Endothelial cell (in vitro differentiated cells): ENCODE measurements at places on chromosomes 2 and 18. TPM values are rescaled to one million over a fixed set of nuclear protein-coding genes. Genes with fewer than 3 reads are reported as not detected.

DNA sequence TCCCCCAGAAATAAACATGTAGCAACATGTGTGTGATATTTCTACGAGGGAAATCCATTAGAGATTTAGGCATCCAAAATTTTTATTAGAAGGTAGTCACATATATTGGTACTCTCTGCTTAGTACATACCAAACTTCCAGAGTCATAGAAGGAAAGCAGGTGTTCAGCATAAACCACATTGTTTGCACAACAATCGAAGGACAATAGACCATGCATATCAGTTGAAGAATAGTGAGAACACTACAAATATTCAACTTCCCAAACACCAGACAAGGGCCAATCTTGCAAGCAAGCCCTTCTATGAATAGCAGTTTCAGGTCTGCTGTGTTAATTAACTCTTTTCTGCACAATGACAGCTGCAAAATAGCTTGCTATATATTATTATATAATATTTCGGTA lies 702.2 kb downstream of the ERBB4 start:
- no peak for DNase-seq
- H3K4me3 ChIP-seq: no peak overlapping the region
- peaks cover 2% of the 10 kb centered on the region for H3K4me1 ChIP-seq

GRCh38 chr2:60500861-60501260 lies 52.6 kb downstream of the BCL11A start:
- H3K27ac ChIP-seq: no peak overlapping the region
- no peak for DNase-seq
- H3K27me3 ChIP-seq: peaks cover 1% of the 10 kb centered on the region
- H3K36me3 ChIP-seq: peaks cover 4% of the 10 kb centered on the region
- H3K4me3 ChIP-seq: no peak overlapping the region

RBFA gene
- total RNA-seq: 25.6 TPM

B3GNT2 gene
- 53.1 TPM for total RNA-seq

DNA sequence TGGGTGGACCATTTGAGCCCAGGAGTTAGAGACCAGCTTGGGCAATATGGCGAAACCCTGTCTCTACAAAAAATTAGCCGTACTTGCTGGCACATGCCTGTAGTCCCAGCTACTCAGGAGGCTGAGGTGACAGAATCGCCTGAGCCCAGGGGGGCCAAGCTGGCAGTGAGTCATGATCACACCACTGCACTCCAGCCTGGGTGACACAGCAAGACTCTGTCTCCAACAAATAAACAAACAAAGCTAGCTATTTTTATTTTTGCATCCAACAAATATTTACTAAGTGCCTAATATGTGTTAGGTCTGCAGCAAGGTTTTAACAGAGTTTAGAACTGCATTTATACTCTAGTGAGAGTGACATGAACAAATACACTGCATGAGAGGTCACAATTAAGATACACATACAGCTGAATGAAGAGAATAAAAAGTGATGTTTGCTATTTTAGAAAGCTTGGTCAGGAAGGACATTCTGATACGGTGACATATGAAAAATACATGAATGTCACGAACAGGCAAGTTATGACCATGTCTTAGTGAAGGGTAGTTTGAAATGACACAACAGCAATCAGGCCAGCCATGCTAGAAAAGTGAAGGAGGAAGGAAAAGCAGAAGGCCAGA lies 83.2 kb upstream of the FRZB start:
- DNase-seq: no peak
- peaks cover 8% of the 10 kb centered on the region for H3K4me1 ChIP-seq
- H3K27me3 ChIP-seq: no peaks in the 10 kb centered on the region
- H3K36me3 ChIP-seq: peaks cover 23% of the 10 kb centered on the region

DNA sequence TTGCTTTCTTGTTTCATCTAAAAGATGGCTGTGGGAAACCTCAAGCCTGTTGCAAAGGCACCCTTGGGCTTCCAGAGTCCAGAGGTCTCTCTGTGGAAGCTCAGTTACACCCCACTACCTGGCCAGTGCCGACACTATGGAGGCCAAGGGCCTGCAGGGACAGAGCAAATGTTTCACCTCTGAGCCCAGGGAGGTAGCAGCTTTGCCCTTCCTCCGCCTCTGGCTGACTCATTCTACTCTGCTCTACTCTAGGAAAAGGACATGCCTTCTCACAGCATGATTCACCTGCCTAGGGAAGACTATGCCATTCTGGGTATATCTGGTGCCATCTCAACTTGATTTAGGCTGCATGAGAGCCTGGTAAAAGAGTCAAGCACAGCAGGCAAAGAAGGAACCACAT lies 12.2 kb downstream of the MYOM1 start:
- H3K4me1 ChIP-seq: no peaks in the 10 kb centered on the region
- H3K36me3 ChIP-seq: no peaks in the 10 kb centered on the region
- DNase-seq: no peak
- no peak overlapping the region for H3K4me3 ChIP-seq
- H3K27ac ChIP-seq: no peak overlapping the region

GRCh38 chr18:63820694-63821093 lies 45.5 kb downstream of the SERPINB7 start:
- H3K4me1 ChIP-seq: no peaks in the 10 kb centered on the region
- no peak overlapping the region for H3K4me3 ChIP-seq
- H3K36me3 ChIP-seq: no peaks in the 10 kb centered on the region
- no peaks in the 10 kb centered on the region for H3K27me3 ChIP-seq
- H3K27ac ChIP-seq: no peak overlapping the region
- no peak for DNase-seq

- no peak overlapping the region for H3K4me3 ChIP-seq
- H3K27me3 ChIP-seq: peaks cover 1% of the 10 kb centered on the region
- DNase-seq: no peak
- peaks cover 6% of the 10 kb centered on the region for H3K4me1 ChIP-seq
- H3K27ac ChIP-seq: peak overlapping the region; percentile 48
Measured at GRCh38 chr2:69376403-69376802, 10.6 kb downstream of the GFPT1 start.

- peaks cover 58% of the 10 kb centered on the region for H3K4me1 ChIP-seq
- peaks cover 12% of the 10 kb centered on the region for H3K36me3 ChIP-seq
- peak overlapping the region; percentile 97 for H3K4me3 ChIP-seq
- H3K27me3 ChIP-seq: peaks cover 23% of the 10 kb centered on the region
- peak overlapping the region; percentile 98 for H3K27ac ChIP-seq
Measured at GRCh38 chr18:3262234-3263131, 550 bp downstream of the MYL12B start.

REG3G gene
- not detected for total RNA-seq

GRCh38 chr2:147364597-147364996 lies 480.2 kb upstream of the ACVR2A start:
- no peak overlapping the region for H3K27ac ChIP-seq
- H3K4me3 ChIP-seq: no peak overlapping the region
- H3K36me3 ChIP-seq: no peaks in the 10 kb centered on the region

DNA sequence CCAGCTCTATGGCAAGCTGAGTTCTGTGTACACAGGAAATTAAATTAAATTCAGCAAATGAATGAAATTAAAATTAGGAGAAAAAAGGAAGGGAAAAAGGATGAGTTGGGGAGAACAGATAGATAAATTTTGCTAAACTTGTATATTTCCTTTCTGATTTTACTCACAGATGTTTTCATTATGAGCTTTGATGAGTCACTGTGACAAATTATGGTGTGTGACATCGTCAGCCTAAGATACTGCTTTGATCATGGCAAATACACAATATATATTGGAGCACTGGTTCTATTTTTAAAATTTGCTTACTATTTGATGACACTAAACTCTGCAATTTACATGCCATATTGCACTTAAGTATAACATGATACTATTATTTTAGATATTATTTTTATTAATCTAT lies 464.6 kb upstream of the SPHKAP start:
- H3K36me3 ChIP-seq: no peaks in the 10 kb centered on the region
- no peaks in the 10 kb centered on the region for H3K4me1 ChIP-seq
- H3K27me3 ChIP-seq: no peaks in the 10 kb centered on the region
- H3K4me3 ChIP-seq: no peak overlapping the region

YIPF4 gene
- 58.0 TPM for total RNA-seq

GRCh38 chr2:239465017-239466001 lies 64.5 kb upstream of the HDAC4 start:
- H3K36me3 ChIP-seq: peaks cover 1% of the 10 kb centered on the region
- H3K4me1 ChIP-seq: no peaks in the 10 kb centered on the region
- peaks cover 7% of the 10 kb centered on the region for H3K27me3 ChIP-seq
- no peak overlapping the region for H3K27ac ChIP-seq

GRCh38 chr2:28662044-28662443 lies 89.6 kb upstream of the PPP1CB start:
- peaks cover 8% of the 10 kb centered on the region for H3K27me3 ChIP-seq
- H3K4me1 ChIP-seq: no peaks in the 10 kb centered on the region
- H3K36me3 ChIP-seq: peaks cover 4% of the 10 kb centered on the region
- H3K27ac ChIP-seq: no peak overlapping the region
- no peak overlapping the region for H3K4me3 ChIP-seq
- no peak for DNase-seq

PSMA8 gene
- total RNA-seq: not detected

DNA sequence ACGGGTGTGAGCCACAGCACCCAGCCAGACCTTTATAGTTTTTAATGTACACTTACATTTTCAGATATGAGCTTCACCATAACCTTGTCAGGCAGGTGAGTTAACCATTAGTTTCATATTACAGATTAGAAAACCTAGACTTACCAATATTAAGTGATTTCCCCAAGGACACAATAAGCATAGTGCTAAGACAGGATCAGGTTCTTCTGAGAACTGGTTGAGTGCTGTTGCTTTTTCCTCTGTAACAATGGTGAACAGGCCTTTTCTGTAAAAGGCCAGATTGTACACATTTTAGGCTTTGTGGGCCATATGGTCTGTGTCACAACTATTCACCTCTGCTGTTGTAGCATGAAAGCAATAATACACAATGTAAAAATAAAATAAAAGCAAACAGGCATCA lies 332.0 kb downstream of the PIK3C3 start:
- no peaks in the 10 kb centered on the region for H3K4me1 ChIP-seq
- H3K36me3 ChIP-seq: no peaks in the 10 kb centered on the region
- no peak overlapping the region for H3K27ac ChIP-seq

SDC1 gene
- 3.6 TPM for total RNA-seq

PRSS56 gene
- total RNA-seq: not detected

GRCh38 chr2:168480825-168481585 lies 24.9 kb downstream of the CERS6 start:
- peaks cover 2% of the 10 kb centered on the region for H3K27me3 ChIP-seq
- H3K36me3 ChIP-seq: no peaks in the 10 kb centered on the region
- no peak for DNase-seq
- H3K27ac ChIP-seq: no peak overlapping the region
- no peak overlapping the region for H3K4me3 ChIP-seq
- H3K4me1 ChIP-seq: peaks cover 32% of the 10 kb centered on the region

DNA sequence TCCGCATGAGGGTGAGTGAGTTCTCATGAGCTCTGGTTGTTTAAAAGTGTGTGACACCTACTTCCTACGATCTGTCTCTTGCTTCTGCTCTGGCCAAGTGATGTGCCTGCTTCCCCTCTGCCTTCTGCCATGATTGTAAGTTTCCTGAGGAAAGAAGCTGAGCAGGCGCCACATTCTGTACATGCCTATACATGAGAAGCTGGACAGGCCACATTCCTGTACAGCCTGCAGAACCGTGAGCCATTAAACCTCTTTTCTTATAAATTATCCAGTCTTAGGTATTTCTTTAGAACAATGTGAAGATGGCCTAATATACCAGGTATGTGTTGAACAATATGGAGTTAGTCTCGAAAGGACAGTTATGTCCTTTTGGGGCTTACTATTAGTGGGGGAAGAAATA lies 281.0 kb downstream of the ALK start:
- H3K27me3 ChIP-seq: no peaks in the 10 kb centered on the region
- H3K4me3 ChIP-seq: no peak overlapping the region

DNA sequence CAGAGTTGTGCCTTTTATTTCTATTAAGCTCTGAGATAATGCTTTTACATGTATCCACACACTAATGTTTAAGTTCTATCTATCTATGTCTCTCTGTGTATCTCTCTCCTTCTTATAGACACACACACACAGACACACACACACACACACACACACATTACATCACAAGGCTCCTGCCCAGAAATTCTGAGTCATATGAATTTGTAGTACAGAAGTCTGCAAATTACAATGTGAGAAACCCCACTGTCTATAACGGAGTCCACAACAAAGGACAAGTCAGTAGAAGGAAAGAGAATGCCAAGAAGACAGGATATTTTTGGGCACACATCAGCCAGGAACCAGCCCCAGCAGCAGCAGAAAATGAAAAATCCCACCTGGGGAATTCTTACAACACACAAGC lies 142.4 kb downstream of the EN1 start:
- H3K36me3 ChIP-seq: peaks cover 1% of the 10 kb centered on the region
- DNase-seq: no peak
- H3K4me1 ChIP-seq: no peaks in the 10 kb centered on the region
- no peak overlapping the region for H3K27ac ChIP-seq
- H3K27me3 ChIP-seq: peaks cover 2% of the 10 kb centered on the region

CCDC85A gene
- 16.4 TPM for total RNA-seq

DNA sequence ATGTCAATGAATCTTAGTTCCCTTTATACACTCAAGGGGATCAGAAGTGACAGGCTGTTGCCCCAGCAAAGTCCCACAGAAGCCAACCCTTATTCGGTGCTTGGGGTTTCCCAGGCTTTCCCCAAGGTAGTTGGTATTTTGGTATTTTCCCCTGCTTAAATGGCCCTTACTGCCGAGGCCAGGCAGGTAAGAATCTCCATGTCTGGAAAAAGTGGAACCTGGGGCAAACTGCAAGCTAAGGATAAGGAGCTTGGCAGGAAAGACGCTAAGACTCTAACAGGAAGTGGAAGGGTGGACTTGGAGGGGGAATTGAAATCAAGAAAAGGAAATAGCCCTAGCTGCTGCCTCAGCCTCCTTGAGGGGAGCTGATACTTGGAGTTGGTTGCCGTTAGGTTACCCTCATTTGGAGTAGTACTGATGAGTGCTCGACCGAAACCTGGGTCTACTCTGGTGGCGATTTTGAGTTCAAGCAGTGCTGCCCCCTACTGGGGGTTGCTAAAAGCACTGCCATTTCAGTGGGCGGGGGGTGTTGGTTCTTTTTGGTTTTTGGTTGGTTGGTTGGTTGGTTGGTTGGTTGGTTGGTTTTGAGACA lies 3.3 kb upstream of the GPBAR1 start:
- H3K4me1 ChIP-seq: peaks cover 43% of the 10 kb centered on the region
- H3K4me3 ChIP-seq: peak overlapping the region; percentile 38
- peak; percentile 59 for DNase-seq
- peak overlapping the region; percentile 80 for H3K27ac ChIP-seq
- peaks cover 29% of the 10 kb centered on the region for H3K36me3 ChIP-seq

- no peak overlapping the region for H3K4me3 ChIP-seq
- peak overlapping the region; percentile 64 for H3K27ac ChIP-seq
- no peak for DNase-seq
- H3K36me3 ChIP-seq: no peaks in the 10 kb centered on the region
- peaks cover 5% of the 10 kb centered on the region for H3K27me3 ChIP-seq
- H3K4me1 ChIP-seq: peaks cover 28% of the 10 kb centered on the region
Measured at GRCh38 chr2:214104219-214104618, 306.6 kb upstream of the VWC2L start.

GRCh38 chr2:237378650-237379049 lies 35.3 kb downstream of the COL6A3 start:
- DNase-seq: no peak
- no peak overlapping the region for H3K27ac ChIP-seq
- H3K4me1 ChIP-seq: no peaks in the 10 kb centered on the region
- no peak overlapping the region for H3K4me3 ChIP-seq
